Gastroesophageal sphincter (tissue), 4 donors: ENCODE measurements at places on chromosomes 13 and 19.

DNA sequence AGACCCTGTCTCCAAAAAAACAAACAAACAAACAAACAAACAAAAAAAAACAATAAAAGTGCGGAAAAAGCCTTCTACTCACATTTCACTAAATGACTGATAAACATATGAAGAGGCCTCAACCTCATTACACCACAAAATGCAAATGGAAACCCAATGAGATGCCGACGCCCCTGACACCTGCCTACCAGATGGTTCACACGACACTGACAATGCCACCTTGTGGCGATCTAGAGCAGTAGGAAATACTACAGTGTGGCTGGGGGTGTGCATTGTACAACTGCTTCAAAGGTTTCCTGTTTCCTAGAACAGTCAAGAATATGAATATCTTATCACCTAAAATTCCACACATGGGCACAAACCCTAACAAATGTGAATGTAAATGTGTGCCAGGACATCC lies 14.0 kb downstream of the SCGB2B2 start:
- no peak for ATAC-seq

- ATAC-seq = no peak
Observed at GRCh38 chr13:27928353-27928804, 8.6 kb downstream of the PDX1 start.

GRCh38 chr19:6694147-6694815 lies 24.3 kb upstream of the TNFSF14 start:
- no peak for ATAC-seq

DNA sequence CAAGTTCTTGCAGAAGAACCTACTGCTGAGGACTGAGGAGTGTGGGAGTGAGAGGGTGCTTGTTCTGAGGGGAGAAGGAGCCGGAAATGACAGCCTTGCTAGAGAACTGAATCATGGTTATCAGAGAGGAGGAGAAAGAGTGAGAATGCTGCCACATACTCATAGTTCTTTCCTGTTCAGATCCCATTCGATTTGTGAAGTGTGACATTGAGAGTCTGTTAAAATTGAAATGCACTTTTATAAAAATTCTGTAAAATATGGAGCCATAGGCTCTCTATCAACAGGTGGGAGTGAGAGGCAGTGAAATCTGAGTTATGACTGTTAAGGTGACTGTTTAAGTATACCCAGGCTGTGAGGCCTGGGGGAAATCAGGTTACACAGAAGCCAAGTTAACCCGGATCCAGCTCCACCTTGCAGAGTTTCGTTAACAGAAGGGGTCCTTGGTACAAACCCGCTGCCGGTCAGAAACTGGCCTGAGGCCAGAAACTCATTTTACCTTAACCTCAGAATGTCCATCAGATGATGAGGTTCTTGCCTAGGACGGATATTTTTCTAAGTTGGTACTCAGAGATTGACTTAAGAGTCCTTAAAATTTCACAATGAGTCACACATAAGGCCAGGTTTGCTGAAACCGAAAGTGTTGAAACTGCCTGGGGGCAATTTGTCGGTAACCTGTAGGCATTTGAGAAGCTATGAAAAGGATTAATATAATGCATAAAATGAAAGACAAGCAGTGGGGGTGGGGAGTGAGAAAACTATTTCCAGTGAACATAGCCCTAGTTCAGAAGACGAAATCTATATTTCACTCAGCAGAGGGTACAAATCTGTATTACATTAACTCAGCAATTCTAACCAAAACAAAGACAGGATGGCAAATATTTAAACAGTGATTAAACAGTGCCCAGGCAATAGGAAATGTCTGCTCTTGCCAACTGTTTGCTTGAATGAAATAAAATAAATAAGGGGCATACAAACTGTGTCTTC lies 350.5 kb downstream of the KCNRG start:
- no peak for ATAC-seq
